ENCODE measurements at places on chromosomes 6 and 20.
A peak's percentile ranks its signal among the peaks of the same experiment; 100 is the strongest.

DNA sequence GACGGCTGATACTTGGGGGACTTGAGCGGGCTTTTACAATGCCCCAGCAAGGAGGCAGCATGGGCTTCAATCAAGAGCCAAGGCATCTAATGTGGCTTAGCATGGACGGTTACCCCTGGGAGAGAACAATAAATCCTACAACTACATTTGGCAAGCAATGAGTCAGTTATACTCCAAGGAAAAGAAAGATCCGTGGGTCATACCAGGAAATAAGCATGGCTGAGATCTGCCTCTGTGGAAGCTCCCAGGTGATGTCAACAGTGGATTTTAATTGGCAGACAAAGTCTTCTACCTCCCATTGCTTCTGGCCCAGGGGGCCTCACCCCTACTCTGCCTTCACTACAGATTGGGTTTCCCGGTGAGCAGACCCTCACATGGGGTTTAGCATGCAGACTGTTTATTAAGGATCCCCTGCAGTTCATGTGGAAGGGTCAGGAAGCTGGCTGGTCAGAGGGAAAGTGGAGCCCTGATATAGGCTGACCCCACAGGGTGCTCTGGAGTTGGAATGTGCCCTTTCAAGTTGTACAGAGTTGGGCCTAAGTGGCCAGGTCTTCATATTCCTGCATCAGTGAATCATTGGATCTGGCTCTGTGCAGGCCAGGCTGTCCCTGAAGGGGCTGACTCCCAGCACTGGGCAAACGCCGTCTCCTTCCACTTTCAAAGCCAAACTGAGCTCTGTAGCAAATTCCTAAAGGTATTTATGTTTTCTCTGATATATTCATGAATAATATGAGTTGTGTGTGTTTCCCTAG is 91.3 kb upstream of the GGTLC1 start:
- no peak for DNase-seq

DNA sequence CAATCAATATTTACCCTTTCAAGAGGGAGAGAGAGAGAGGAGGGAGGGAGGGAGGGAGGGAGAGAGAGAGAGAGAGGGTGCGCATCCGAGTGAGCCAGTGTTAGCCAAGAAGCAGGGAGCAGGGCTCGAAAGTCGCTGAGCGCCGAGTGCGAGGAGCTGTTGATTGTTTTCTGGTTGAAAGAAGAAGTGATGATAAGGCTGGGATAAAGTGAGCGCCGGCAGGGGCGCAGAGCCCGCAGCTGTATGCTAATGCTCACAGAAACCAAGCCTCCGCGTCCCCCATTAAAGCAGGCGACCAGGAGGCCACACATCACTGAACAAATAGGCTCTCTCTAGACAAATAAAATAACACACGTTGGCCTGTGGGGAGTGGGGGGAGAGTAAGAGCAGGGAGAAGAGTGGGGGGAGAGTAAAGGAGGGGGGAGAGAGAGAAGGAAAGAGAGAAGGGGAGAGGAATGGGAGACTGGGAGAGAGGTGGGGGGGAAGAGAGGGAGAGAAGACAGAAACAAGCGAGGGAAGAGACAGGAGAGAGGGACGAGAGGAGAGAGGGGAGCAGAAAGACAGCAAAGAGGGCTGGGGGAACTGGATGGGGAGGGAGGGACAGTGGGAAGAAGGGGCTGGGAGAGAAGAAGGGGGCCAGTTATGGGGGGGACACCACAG is 5.0 kb upstream of the INSM1 start:
- peak; percentile 99 for DNase-seq

- no peak for DNase-seq
Observed at GRCh38 chr20:40955326-40955725, 73.3 kb upstream of the TOP1 start.

DNA sequence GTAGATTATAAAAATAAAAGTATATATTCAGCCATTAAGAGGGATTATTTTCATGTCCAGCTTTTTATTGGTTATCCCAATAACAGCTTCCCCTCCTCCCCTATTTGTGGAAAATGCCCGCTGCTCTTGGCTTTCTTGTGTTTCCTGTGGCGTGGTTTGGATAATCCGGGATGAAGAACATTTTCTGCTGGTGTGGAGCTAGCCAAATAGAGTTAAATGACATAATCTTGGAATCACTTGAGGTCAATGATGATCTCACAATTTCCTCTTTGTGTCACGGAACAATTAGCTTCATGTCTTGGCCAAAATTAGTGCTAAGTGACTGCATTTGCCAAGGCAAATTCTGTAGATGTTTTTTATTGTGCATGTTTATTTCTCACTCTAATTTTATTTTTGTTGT is 394.0 kb downstream of the LAMA2 start:
- DNase-seq: no peak

- DNase-seq: peak; percentile 8
Observed at GRCh38 chr6:53433261-53433950, 84.7 kb upstream of the ELOVL5 start.

- DNase-seq: no peak
Observed at GRCh38 chr6:30067460-30068139, 602 bp downstream of the PPP1R11 start.
